ENCODE measurements at places on chromosomes 11 and 22.

GRCh38 chr11:2886191-2886894, 768 bp upstream of the CDKN1C start:
- no peak for DNase-seq

DNA sequence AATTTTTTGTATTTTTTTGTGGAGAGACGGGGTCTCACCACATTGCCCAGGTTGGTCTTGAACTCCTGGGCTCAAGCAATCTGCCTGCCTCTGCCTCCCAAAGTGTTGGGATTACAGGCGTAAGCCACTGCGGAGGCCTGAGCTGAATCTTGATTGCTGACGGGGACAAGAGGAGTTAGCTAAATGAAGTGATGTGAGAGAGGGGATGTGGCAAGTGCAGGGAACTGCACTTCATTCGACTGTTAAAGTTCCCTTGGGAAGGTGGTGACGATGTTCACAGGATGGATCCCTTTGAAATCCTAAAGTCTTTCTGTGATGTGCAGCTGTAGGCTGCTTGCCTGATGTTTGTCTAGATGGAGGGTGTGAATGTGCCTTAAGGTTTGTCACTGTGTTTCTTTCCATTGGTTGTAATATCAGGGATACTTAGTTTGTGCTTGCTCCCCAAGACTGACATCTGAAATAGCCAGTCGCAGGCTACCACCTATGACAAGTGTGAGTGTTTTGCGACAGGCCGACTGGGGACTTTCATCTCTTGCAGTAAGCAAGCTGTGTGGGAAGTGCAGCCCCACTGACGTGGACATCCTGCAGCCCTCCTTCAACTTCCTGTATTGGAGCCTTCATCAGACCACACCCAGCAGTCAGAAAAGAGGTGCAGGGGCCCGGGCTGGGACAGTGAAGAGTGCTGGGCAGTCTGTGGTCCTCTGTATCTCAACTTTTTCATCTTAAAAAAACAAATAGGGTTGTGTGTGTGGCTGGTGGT, 19.6 kb upstream of the CCDC134 start:
- peak; percentile 63 for DNase-seq

DNA sequence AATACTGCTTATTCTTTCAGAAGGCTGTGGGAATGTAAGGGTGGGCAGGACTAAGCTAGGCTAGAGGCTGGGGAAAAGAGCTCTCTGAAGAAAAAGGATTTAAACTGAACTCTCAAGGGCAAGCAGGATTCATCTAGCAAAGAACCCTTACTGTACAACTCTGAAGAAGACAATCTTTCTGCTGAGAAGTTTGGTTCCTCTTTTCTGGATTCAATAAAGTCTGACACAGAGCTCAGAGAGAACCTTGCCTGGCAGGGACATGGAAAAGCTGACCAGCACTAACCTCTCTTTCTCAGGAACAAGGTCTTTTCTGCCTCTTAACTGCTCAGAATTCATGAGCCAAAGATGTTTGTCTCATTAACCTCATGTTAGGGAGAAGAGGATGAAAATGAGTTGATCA, 388.4 kb upstream of the DDI1 start:
- DNase-seq = no peak

- DNase-seq = peak; percentile 86
Measured at GRCh38 chr11:102850973-102851745, 7.8 kb upstream of the MMP3 start.

- no peak for DNase-seq
Measured at GRCh38 chr22:25447067-25447685, 117.3 kb upstream of the GRK3 start.

GRCh38 chr11:35239471-35240075, 100.6 kb downstream of the CD44 start:
- no peak for DNase-seq

GRCh38 chr11:13446444-13446843, 16.6 kb downstream of the BTBD10 start:
- peak; percentile 48 for DNase-seq

DNA sequence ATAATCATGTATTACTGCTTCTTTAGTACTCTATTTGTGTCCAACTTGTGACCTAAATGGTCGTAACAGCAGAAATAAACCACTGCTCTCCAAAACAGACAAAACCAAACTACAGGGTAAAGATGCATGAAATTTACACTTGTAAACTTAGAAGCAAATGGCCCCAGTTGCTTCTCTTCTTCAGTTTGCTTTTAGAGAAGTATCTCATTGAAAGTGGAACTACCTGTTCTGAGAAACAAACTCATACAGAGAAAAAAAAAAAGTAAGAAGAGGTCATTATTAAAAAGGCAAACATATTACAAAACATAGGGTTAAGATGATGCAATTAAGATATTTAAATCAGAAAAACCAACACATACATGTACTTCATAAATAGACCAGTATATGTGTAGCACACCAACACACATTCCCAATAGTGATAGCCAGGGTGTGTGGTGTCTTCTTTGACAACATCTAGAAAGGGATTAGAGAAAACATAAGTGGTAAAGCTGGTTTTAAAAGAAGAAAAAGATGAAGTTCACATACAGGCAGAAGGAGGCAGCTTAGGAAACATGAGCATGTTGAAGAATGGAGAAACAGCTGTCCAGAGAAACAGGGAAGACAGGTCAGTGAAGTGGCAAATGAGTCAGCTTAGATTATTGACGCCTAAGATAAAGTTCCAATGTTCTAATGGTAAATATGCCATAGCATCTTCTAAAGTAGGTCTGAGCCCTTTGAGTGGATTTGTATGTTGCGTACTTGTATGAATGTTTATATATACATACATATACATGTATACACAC, 844.7 kb upstream of the CCDC90B start:
- no peak for DNase-seq

GRCh38 chr11:34267013-34267412, 90.8 kb downstream of the ABTB2 start:
- no peak for DNase-seq

DNA sequence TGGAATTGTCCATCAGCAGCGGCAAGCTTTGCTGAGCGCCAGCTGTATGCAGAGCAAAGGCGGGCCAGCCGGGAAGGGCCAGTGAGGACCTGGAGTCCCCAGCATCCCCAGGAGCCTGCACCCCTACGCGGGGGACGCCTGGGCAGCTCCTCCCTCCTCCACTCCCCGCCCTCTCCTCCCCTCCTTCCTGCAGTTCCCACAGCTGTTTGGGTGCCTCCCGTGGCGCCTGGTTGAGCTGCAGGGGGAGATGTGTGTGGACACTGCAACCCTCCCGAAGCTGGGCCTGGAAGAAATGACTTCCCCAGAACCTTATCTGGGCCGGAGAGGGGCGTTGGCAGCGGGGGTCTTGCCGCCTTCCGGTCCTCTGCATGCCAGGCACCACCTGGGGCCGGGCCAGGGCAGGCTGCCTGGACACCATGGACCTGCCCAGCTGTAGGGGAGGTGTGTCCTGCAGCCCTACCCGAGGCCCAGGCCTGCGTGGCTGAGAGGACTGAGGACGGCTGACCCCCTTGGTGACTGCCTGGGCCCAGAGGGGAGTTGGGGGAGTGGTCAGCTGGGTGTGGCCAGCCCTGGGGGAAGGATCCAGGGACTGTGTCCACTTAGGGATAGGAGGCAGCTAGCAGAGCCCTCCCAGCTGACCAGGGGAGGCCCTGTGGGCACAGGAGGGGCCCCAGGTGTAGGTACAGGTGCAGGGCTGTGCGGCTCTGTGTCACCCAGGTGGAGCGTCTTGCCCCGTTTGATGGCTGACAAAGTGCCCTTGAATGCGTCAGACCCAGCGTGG, 16.8 kb upstream of the MUC6 start:
- no peak for DNase-seq

DNA sequence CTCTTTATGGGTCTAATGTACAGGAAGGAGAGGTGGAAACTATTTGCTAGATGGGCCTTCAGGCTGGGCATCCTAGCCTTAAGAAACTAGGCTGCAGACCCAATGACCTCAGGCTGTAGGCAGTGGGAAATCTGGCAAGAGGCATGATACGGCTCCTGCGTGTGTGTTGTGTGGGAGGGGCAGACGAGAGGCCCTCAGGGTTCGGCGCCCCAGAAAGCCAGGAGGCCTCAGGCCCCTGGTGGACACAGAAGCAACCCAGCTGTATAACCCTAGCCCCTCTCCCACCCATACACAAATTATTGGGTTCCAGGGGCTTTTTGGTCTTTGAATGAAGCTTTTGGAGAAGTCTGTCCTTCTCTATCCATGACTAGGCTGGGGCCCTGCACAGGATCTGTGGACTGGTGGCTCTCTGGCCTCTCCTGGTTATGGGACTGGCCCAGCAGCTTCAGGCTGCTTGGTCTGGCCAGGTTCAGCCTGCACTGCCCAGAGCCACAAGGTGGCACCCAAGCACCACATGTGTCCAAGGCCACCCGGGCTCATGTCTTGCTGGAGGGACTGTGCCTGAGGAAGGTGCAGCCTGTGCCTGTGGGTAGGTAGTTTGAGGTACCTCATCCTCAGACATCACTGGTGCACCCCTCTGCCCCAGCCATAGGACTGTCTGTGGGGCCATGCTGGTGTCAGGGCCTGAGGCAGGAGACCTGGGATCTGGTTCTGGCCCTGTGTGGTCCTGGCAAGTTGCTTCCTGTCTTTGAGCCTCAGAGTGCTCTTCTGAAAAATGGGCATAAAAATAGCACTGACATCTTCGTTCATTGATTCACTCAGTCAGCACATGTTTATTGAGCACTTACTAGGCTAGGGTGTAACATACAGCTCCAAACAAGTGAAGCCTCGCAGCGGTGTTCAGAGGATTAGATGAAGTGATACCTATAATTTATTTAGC, 87.5 kb downstream of the RRM1 start:
- DNase-seq = peak; percentile 49

- DNase-seq = no peak
Measured at GRCh38 chr11:112771851-112772250, 189.4 kb upstream of the NCAM1 start.

GRCh38 chr11:119179983-119180382, 5.3 kb upstream of the NHERF4 start:
- no peak for DNase-seq

DNA sequence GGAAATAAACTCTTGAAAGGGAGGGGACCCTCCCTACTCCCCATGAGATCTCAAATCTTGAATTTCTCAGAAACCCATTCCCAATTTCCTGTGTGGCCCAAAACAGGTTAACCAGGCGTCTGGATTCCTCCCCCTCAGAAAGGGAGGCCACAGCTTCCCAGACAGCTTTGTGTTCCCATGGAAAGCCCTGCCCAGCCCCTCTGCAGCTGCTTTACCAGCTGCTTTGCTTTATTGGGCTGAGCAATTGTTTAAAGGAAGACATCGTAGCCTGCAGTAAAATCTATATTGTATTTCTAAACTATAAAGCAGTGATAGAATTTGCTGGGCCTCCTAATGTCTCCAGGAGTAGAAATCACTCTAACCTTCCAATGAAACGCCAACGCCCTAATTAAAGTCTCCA, 97.4 kb downstream of the CHST1 start:
- DNase-seq = no peak

DNA sequence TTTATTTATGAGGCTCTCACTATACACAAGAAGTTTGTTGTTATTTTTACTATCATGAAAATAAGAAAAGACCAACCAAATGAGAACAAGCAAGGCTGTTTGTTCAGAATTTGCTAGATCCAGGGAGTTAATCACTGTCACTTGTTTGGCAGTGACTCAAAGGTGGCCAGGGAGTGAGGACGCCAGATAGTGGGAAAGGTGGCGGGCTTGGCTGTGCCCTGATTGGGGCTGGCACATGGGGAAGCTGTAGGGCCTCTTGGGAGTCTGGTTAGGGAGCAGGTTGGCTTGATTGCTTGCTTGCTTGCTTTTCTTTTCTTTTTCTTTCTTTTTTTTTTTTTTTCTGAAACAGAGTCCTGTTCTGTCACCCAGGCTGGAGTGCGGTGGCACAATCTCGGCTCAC, 53.1 kb upstream of the SLC22A12 start:
- no peak for DNase-seq

DNA sequence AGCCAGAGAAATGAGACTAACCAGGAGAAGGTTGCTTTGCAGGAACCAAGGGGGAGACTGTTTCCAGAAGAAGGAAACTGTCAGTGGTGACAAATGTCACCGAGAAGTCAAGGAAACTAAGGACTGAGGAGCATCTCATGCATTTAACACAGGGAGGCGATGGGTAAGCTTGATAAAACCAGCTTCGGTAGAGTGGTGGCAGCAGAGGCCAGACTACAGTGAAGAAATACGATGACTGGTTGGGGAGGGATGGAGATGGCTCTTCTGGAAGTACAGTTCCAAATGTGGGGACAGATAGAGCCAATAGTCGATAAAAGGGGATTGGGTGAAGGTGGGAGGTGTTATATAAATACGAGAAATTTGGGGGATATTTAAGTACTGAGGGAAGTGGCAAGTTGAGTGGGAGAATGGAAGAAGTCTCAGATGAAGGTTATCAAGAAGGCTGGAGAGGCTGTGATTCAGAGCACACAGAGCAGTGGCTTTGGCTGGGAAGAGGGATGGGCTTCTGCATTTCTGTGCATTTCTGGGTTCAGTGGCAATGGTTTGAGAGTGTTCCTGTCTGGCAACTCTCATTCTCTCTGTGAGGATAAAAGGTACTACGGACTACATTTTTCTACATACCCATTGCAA, 29.2 kb downstream of the SC5D start:
- DNase-seq = peak; percentile 1

DNA sequence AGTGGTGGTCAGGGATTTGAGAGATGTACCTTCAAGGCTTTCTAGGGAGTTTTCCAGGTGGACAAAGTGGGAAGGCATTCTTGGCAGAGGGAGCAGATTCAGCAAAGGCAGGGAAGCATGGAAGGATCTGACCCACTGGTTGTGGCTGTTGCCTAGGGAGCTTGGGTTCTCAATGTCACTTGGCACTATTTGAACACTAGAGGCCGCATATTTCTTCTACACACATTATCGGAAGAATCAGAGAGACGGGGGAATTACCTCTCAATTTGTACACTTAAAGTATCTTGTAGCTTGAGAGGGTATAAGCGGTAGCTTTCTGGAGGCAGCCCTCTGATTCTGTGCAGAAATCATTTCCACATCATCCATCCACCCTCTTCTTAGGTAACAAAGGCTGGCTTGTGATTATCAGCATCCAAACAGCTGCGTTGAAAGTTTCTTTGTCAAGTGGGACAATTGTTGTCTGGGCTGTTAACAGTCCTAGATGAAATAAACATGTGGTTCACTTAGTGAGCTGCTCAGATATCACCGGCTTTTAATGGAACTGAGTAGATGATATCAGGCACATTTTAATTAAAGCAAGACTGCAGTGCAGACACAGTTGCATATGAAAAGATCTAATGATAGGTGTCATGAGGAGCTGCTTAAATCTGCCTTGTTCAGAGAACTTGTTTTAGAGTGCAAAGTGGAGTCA, 2.6 kb downstream of the NELL1 start:
- DNase-seq = no peak

GRCh38 chr11:43954241-43954640, 11.8 kb downstream of the C11orf96 start:
- DNase-seq = no peak

- no peak for DNase-seq
Measured at GRCh38 chr11:132332521-132332920, 962.1 kb downstream of the NTM start.

- DNase-seq = no peak
Measured at GRCh38 chr11:83006877-83007330, 64.8 kb downstream of the RAB30 start.

DNA sequence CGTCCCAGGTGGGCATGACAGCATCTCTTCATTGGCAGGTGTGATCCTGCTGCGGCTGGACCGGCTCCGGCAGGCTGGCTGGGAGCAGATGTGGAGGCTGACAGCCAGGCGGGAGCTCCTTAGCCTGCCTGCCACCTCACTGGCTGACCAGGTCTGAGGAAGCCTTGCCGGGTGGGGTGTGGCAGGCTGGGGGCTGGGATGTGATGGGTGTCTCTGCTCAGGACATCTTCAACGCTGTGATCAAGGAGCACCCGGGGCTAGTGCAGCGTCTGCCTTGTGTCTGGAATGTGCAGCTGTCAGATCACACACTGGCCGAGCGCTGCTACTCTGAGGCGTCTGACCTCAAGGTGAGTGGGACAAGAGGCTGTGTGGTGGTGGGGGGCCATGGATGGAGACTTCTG, 3.5 kb downstream of the LARGE2 start:
- no peak for DNase-seq
